Thyroid gland (tissue), 4 donors: ENCODE measurements at places on chromosomes 6 and 20. TPM values are rescaled to one million over a fixed set of nuclear protein-coding genes. Genes with fewer than 3 reads are reported as not detected.
A peak's percentile ranks its signal among the peaks of the same experiment; 100 is the strongest.

DNA sequence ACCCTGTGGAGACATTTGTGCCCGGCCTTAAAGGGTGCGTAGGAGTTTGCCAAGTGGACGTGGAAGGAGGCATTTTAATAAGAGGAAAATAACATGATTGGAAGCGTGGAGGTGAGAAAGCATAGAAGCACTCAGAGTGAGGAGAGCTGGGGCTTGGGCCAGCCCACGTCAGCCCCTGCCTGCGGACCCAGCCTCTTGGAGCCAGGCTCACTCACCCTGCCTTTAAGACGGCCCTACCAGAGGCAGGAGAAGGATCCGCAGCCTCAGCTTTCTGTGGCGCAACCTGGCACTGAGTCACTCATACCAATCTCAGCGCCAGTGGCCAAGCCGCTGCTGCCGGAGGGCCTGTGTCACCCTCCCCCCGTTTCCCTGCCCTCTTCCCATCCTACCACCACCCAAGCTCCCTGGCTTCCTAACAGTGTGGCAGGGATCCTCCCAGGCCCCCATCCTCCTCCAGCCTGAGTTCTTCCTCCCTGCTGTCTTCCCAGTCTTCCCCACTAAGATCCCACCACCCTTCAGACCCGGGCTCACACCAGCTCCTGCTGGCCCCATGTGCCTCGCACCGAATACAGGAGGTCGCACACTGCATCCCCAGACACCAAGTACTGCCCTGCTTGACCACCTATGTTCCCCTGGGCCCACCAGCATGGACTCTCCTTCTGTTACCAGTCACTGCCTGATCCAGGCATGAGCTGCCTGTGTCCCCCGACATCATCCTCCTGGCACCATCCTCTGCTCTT is 285.2 kb downstream of the UST start:
- no peak for DNase-seq

DNA sequence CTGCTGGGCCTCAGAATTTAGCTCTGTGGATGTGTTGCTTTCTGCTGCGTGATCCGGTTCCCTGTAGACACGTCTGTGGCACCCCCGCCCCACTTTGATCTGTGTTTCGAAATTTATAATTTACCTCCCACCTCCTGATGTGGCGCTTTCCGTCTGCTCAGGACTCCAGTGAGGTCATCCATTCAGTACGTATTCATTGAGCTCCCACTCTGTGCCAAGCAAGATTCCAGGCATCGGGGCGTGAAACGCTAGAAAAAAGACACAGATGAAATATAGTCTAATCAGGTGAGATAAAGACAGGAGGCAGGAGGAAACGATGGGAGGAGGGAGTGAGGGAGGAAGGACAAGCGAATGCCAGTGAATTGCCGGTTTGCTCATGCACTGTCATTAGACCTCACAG is 431.9 kb upstream of the SULF2 start:
- no peak for DNase-seq

- no peak for DNase-seq
Measured at GRCh38 chr6:34142061-34142998, 3.6 kb downstream of the GRM4 start.

- no peak for DNase-seq
Measured at GRCh38 chr6:7703148-7703680, 22.7 kb upstream of the BMP6 start.

Gene ZNF334
- 15.0 TPM for total RNA-seq

- DNase-seq = no peak
Measured at GRCh38 chr20:1665345-1665744, 7.8 kb upstream of the SIRPG start.

- no peak for DNase-seq
Measured at GRCh38 chr6:38498085-38498484, 141.6 kb downstream of the BTBD9 start.

DNA sequence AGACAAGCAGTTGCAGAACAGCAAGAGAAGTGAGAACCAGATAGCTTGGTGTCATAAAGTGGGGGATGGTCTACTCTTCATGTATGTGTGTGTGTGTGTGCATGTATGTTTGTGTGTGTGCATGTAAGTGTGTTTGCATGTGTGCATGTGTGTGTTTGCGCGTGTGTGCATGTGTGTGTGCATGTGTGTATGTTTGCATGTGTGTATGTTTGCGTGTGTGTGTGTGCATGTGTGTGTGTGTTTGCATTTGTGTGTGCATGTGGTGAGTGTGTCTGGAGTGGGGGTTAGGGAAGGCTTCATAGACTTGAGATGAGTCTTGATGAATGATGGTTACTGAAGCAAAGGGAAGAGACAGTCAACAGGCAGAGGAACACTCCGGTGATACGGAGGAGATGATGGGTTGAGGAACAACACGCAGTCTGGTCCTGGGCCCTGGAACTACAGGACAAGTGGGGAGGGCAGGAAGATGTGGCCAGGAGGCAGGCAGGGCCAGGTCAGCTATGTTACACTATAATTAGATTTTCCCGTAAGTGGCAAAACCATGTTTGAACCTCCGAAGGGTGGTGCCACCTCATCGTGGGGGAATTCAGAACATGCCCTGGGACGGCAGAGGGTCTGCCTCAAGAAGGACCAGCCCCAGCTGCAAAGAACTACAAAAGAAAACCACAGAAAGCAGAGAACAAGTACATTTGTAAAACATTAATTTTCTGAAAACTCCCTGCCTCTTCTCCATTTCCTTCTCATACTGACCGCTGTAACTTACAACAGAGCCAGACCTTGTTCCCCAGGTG is 38.7 kb upstream of the PDE10A start:
- no peak for DNase-seq

Gene LCA5
- 13.7 TPM for total RNA-seq

Gene TUBB2B
- 6.1 TPM for total RNA-seq

Gene CASS4
- total RNA-seq = 1.6 TPM

Gene SMLR1
- not detected for total RNA-seq

GRCh38 chr6:50112981-50113857 is 63.5 kb upstream of the DEFB112 start:
- no peak for DNase-seq

Gene CST4
- total RNA-seq = 3.0 TPM

- DNase-seq = no peak
Measured at GRCh38 chr6:129828229-129828628, 32.9 kb downstream of the TMEM244 start.

- DNase-seq = no peak
Measured at GRCh38 chr20:60868316-60868891, 383.7 kb upstream of the CDH4 start.

DNA sequence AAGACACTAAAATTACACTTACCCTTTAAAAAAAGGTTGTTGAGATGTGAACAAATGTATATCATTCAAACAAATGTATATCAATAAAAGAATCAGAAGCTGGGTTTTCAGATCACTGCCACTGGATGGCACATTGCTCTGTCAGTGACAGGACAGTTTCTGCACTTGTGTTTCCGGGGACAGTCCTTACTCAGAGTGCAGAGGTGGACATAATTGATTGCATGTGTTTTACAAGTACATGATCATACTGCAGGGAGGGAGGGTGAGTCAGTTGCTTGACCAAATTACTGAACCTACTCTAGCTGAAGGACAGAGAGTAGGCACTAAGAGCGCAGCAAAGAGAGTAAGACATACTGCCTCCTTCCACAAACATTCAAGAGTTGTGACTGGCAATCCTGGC is 302.3 kb downstream of the TENT5A start:
- DNase-seq = no peak

DNA sequence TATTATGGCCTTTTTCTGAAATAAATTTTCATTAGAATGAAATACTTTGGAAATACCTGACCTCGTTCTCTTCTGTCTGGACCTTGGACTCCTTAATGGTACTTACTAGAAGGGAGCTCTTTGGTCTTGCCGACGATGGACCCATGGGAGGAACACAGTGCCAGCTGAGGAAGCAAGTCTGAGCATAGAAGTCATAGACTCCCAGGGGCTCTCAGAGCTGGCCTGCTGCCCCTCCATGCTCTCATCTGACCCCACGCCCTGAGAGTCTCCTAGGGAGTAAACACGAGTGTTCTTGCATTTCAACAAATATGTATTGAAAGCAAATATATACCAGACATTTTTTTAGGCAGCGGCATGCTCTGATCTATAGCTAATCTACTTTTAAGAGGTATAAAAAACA is 87.8 kb downstream of the PLEKHG1 start:
- peak; percentile 29 for DNase-seq

GRCh38 chr20:61353261-61354000 is 101.4 kb downstream of the CDH4 start:
- DNase-seq = no peak

DNA sequence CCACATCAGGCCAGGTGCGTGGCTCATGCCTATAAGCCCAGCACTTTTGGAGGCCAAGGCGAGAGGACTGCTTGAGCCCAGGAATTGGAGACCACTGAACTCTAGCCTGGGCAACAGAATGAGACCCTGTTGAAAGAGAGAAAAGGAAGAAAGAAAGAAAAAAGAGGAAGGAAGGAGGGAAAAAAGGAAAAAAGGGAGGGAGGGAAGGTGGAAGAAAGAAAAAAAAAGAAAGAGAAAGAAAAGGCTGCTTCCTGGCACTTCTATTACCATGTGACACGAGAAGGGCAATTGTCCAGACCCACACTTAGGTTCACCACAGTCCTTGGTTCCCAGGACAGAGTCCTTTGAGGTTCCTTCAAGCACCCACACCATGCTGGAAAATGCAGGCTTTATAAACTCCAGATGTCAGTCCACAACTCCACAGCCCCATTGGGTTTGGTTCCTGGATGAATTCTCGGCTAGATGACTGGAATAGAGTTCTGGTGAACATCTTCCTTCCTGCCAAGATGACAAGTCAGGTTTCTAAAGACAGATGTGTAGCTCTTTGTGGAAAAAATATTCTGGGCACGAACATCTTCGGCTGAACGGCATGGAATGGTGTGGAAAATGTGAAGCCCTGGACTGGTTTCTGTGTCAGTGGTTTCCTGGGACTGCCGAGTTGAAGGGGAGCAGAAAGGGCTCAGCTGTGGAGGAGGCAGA is 32.5 kb downstream of the NT5E start:
- no peak for DNase-seq

- DNase-seq = no peak
Measured at GRCh38 chr6:43990627-43991619, 136.3 kb downstream of the MRPL14 start.

- DNase-seq = no peak
Measured at GRCh38 chr20:39941245-39941644, 747.8 kb downstream of the MAFB start.

GRCh38 chr20:1263853-1264252 is 2.2 kb upstream of the SNPH start:
- DNase-seq = no peak

Gene UNC5CL
- total RNA-seq = 3.6 TPM

DNA sequence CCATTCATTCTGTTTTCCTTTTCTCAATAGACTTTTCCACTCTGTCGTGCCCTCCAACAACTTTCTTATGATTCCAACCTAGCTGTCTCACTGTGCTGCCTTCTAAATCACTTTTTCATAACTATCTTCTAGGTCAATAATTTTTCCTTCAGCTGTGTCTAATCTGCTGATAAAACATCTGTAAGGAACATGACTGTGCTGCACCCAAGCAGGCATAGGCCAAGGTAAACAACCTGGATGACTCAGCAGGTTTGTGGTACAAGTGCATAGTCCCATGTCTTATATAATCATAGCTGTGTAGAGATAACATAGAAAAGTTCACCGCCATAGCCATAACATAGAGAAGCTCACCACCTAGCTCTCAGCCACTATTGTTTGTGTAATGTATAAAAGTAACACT is 332.3 kb downstream of the PLCB1 start:
- DNase-seq = no peak

GRCh38 chr6:149544646-149545257 is 1.1 kb downstream of the PPIL4 start:
- no peak for DNase-seq

DNA sequence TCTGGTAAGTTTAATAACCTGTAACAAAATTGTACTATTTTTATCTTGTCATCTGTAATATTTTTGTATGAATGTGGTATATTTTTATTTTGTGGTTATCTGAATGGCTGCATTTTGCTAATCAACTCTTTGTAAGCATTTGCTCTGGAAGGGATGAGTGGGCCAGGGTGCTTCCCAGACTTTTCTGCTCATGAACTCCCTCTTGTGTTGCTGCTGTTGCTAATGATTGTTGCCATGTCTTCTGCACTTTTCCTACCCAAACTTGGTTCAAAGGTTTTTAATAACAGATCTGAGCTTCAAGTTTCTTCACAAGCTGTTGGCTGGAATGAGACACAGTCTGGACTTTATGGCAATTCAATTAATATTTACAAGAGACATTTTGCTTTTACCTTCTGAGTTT is 1005.7 kb downstream of the HACE1 start:
- no peak for DNase-seq

- no peak for DNase-seq
Measured at GRCh38 chr6:148398244-148398643, 55.6 kb downstream of the SASH1 start.

GRCh38 chr6:106895703-106896040 is 78.9 kb downstream of the CD24 start:
- no peak for DNase-seq

GRCh38 chr6:28134015-28134414 is 7.7 kb upstream of the ZKSCAN8 start:
- DNase-seq = no peak

DNA sequence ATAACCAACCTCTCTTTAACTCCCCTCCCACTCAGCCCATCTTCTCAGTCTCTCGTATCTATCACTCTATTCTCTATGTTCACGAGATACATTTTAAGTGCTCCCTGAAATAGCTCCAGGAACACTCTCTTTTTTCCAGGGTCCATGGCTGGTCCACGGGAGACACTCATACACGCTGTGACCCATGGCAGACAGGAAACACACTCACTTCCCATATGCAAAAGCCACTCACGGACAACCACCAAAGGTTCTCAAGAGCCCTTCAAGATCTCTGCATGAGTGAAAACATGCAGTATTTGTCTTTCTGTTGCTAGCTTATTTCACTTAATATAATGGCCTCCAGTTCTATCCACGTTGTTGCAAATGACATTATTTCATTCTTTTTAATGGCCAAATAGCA is 71.4 kb upstream of the PCSK2 start:
- peak; percentile 87 for DNase-seq

Gene GSTA1
- 1.9 TPM for total RNA-seq

DNA sequence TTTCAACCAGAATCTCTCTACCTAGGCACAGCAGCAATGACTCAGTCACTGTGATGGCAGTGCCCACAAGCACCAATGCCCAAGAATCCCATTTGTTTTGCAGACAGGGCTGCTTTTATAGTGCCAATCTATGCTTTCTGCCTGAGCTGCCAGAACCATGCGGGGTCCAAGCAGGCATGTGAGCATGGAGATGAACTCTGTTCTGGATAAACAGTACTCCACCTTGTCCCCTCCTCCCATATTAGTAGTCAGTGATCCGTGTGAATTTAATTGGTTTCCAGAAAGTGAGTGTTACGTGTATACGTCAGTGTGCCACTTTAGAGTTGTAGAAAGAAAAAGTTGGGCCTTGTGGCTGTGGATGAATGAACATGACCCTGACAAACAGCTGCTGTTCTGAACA is 79.4 kb downstream of the SASH1 start:
- DNase-seq = peak; percentile 81
